NCI-H187 treated with DMSO at 0.1 percent for 48 hours (cell line): ENCODE measurements at places on chromosomes 7 and 10.

- no peak for DNase-seq
Measured at GRCh38 chr10:27783660-27784059, 38.0 kb upstream of the MKX start.

DNA sequence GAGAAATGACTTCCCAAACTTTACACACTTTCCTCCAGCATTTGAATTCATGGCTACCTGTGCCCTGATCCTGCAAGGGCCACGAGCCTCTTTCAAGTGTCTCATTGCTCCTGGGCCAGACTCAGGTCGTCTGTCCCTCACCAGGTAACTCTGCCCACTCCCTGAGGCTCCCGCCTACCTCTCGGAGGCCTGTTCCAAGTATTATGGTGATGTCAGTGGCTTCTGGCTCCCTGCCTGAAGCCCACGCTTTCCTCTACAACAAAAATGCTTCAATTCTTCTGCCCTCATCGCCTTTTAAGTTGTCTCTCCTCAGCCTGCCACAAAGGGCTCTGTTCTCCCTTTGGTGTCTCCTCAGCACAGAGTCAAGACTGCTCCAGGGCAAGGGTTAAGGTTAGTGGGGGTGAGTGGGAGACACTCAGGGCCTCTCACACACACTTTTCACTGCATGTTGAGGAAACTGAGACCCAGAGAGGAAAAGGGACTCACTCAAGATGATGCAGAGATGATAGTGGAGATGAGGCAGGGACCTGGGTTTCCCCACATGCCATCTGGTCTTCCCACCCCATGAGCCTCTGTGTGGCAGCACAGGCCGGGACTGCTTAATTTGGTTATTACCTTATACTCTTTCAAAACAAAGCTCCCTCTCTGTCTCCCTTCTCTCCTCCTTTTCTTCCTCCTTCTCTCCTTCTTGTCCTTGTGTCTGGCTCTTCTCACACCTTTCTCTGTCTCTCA, 28.3 kb upstream of the EGR2 start:
- no peak for DNase-seq

DNA sequence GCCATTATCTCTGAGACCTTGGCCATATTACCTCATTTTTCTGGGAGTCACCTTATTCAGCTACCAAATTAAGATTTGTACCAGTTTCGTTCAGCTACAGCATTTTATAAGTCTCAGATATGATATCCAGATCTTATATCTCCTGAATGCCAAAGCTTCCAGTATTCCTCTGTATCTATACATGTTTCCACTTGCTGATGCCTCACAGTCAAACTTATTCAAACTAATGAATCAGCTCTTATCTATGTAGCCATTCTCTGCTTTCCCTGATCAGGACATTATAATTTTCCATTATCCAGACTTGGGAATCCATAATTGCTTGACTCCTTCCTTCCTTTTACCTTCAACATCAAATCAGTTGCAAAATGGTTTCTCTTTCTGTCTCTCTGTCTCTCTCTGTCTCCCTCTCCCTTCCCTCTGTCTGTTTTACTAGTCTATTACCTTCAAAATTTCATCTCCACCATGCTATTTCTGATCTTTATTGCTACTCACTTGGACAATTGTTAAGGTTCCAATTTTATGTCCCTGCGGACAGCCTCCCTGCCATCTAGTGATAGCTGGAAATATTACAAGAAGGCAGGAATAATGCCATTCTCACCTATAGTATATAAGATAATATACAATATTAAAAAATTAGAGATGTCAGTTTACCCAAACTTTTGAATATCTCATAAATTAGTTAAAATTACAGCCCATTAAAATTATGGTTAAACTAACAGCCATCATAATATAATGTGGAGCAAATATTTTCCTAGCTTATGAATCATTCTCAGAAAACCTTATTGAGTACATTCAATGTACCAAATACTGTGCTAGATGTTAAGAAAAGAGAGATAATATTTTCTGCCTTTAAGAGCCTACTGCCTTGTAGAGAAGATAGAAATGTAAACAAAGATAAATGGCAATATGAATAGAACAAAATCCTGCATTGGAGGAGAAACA, 89.8 kb downstream of the PCLO start:
- DNase-seq = no peak

- DNase-seq = no peak
Measured at GRCh38 chr10:45437587-45438465, 63.8 kb downstream of the ALOX5 start.

DNA sequence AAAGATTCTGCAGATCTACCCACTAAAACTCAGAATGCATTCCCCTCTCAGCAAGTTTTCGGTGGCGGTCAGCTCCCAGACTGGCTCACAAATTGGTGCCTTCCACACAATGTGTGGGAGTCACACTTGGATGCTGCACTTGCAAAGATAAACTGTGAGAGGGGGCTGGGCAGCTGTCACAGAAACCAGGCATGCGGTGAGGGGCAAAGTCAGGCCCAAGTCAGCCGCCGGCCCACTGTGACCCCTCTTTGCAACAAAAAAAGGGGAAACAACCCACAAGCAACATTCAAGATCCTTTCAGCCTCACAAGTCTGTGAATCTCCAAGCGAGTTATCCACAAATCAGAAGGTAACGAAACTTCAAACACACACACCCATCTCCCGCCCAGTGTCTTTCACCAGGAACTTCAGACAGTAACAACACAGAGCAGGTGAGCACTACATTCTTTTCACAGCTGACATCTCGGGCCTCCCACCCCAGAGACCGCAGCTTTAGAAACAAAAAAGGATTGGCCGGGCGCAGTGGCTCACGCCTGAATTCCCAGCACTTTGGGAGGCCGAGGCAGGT, 32.0 kb downstream of the SNX8 start:
- DNase-seq = no peak

GRCh38 chr10:3750854-3751253, 34.2 kb downstream of the KLF6 start:
- no peak for DNase-seq

DNA sequence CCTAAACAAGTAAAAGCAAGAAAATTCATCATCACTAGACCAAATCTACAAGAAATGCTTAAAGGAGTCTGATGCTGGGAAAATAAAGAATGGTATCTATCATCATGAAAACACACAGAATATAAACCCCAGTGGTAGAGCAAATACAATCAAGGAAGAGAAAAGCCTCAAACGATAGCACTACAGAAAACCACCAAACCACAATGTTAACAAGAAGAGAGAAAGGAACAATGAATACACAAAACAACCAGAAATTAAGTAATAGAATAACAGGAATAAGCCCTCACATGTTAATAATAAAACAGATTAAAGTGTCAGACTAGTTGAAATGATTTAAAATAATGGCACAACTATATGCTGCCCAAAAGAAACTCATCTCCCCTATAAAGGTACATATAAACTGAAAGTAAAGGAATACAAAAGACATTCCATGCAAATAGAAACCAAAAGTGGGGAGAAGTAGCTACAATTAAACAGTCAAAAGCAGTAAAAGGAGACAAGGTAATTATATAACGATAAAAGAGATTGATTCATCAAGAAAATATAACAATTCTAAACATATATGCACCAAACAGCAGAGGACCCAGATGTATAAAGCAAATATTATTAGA, 77.3 kb downstream of the JMJD1C start:
- no peak for DNase-seq

- DNase-seq = no peak
Measured at GRCh38 chr7:23759671-23760391, 49.8 kb downstream of the STK31 start.

- DNase-seq = no peak
Measured at GRCh38 chr7:13411636-13412035, 577.8 kb downstream of the ETV1 start.

GRCh38 chr10:25296324-25296723, 121.5 kb downstream of the GPR158 start:
- no peak for DNase-seq

DNA sequence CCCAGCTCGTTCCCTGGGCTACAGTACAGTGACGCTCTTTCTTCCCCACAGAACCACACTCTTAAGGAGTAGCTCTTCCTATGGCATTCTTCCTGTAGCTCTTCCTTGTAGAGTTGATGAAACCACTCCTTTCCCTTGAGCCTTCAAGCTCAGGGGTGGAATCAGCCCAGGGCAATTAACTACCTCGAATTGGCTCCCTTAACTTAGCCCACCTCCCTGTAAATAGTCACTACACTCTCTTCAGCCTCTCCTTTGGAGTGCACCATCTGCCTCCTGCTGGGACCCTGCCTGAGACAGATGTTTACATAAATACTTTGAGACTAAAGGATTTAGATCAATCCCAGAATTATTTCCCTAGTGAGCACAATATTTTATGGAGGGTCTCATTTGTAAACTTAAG, 537.8 kb upstream of the AUTS2 start:
- no peak for DNase-seq

- no peak for DNase-seq
Measured at GRCh38 chr10:76883596-76883995, 754.0 kb downstream of the KCNMA1 start.

DNA sequence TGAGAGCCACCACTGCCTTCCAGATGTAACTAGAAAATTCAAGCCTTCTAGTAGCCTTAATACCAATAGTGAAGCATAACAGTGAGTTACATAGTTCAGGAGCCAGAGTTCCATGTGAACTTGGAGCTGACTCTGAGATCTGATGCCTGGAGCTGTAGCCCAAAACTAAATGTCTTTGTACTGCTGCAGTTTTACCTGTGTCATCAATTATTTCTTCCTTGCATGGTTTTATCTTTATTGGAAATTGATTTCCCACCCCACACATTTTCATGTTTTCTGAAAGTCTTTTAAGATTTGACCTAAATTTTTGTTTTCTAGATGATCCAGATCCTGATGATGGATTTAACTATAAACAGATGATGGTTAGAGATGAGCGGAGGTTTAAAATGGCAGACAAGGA, 17.0 kb downstream of the OPN1SW start:
- DNase-seq = no peak

GRCh38 chr7:115462301-115463015, 540.6 kb downstream of the MDFIC start:
- DNase-seq = no peak

- no peak for DNase-seq
Measured at GRCh38 chr10:33484787-33485186, 150.3 kb upstream of the NRP1 start.

DNA sequence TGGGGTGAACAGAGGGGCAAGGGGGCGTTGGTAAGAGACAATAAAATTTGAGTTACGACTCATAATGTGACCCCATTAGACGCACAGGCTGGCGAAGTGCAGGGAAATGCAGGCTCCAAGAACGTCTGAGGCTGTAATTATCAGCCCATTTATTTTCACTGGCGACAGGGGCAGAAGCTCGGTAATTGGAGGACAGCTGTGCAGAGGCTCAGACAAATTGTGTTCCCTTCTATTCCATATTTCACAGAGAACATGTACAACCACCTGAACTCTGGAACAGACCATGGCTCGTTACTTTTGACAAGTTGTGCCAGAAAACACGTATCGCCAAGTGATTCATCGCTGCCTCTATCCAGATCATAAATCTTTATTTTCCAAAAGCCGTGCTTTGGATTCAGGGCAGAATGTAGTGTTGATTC, 137.3 kb upstream of the FRMD4A start:
- no peak for DNase-seq

- DNase-seq = no peak
Measured at GRCh38 chr10:70784471-70784870, 706 bp downstream of the TBATA start.

- no peak for DNase-seq
Measured at GRCh38 chr7:16531707-16532106, 5.1 kb downstream of the LRRC72 start.

DNA sequence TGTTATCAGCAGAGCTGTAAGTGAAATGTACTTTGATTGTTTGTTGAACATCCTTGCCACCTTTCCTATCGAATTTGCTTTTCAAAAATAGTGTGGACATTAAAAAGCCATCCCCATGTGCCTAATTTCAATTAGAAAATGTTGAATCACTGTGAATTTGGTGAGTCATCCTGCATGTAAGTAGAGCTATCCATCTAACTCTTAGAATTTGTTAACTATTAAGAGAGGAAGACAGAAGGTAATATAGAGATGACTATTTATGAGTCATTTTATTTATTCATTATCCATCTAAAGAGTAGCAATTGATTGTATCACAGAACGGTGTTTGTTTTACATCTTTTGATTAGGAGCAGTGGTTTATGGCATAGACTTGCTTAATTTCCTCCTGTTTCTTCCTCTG, 154.7 kb downstream of the MGMT start:
- DNase-seq = no peak

DNA sequence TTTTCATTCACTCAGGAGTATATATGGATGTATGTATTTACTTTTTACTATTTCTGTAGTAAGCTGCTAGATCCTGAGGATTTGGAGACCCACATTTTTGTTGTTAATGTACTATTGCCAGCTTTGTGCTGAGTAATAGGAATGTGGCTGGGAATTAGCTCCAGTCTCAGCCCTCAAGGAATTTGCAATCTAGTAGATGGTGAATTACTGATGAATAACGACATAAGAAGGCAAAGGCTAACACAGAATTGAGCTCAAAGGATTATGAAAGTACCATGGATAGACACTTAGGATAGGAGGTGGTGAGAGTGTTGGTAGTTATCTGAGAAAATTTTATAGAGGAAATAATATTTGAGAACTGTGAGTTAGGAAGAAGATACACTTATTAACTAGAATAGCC, 19.9 kb downstream of the CASD1 start:
- DNase-seq = no peak

- DNase-seq = no peak
Measured at GRCh38 chr7:1703441-1703840, 33.4 kb downstream of the ELFN1 start.

GRCh38 chr10:33884604-33885003, 550.1 kb upstream of the NRP1 start:
- DNase-seq = no peak

DNA sequence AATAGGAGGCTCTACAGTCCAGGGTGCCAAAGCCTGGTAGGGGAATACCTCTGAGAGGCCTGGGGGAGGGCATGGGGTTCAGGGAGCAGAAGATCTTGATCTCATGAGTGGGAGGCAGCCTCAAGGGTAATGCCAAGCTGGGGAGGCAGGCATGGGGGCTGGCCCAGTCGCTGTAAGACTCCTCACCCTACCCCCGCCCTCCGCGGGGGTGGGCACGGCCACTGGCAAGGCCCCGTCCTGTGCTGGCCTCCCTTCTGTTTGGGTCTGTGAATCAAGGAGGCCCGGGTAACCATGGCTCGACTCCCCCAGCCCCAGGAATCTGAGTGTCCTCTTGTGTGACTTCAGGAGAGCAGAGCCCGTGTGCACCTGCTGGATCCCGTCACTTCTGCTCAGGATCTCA, 473.9 kb downstream of the PLXNA4 start:
- DNase-seq = no peak

GRCh38 chr10:91196268-91197048, 24.0 kb upstream of the PCGF5 start:
- DNase-seq = peak; percentile 10

DNA sequence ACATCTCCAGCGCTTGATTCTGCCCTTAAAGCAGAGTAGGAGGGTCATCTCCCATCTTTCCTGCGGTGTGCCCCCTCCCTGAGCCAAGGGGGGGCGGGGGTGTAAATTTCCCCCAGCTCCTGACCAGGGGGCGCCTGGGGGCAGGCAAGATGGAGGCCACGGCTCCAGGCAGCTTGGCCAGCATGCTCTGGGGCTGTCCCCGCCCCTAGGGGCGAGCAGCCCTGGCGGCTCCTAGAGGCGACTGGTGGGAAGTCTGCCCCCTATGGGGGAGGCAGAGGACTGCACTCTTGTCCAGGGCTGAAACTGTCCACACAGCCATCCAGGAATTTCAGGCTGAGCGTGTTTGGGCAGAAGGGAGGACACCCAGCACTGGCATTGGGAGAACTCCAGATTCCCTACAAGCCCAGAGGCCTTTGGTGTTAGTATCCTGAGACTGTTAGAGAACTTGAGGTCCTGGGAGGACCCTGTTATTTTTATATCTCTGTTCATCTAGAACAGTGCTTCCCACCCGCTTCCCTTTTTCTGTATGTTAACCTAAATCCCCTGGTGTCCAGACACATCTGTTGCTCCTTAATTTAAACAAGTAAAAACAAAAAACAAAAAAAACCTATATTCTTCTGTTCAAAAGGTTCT, 4.6 kb downstream of the STRA8 start:
- DNase-seq = no peak
